ENCODE measurements at places on chromosomes 2 and 18. TPM values are rescaled to one million over a fixed set of nuclear protein-coding genes. Genes with fewer than 3 reads are reported as not detected.

Gene CFAP65
- 0.82 TPM for total RNA-seq

Gene PROC
- total RNA-seq, result not detected

Gene SLC23A3
- total RNA-seq, result under 0.01 TPM

Gene REG3A
- not detected for total RNA-seq

Gene IL1RN
- not detected for total RNA-seq

Gene QPCT
- total RNA-seq, result 22.0 TPM

Gene FAM136A
- 31.4 TPM for total RNA-seq

Gene COL4A4
- total RNA-seq, result 0.41 TPM

Gene SERPINB10
- total RNA-seq, result 0.41 TPM

Gene STAMBP
- total RNA-seq, result 14.3 TPM

Gene DPP4
- total RNA-seq, result 8.6 TPM

Gene ACKR3
- total RNA-seq, result 20.0 TPM

Gene POTEE
- total RNA-seq, result not detected

Gene INO80C
- 7.3 TPM for total RNA-seq

DNA sequence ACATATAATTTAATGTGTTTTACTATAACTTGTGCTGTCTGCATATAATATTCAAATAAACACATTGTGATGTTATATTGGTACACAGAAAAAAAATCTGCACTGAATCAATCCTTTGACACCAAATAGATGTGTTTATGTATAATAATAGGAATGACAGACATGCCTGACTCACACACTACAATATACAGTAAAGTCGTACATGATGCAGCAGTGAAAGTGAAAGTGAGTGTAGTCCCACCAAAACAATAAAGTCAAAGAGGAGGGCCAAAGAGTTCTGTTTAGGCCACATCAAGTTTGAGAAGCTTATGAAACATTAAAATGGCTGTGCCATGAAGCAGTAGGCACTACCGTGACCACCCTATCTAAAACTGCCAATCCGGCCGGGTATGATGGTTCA, 8.2 kb upstream of the RBM44 start:
- no peak for DNase-seq

DNA sequence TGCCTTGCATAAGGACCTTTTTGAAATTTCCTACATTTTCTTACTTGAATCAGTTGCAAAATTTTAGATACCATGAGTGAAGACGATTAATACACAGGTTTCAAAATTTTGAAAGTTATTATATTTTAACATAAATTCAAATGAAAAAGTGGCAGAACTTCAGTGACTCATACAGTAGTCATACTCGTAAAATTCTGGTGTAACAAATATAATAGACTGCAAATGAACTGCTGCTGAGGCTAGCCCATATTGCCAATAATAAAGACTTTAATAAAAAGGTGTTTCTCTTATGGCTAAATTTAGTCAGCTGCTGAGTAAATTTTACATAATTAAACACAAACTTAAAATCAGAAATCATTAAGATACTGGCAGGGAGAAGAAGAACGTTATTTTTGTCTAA, 36.9 kb downstream of the MSH6 start:
- DNase-seq, result no peak

- DNase-seq, result no peak
Observed at GRCh38 chr2:1407950-1408675, 5.2 kb upstream of the TPO start.

DNA sequence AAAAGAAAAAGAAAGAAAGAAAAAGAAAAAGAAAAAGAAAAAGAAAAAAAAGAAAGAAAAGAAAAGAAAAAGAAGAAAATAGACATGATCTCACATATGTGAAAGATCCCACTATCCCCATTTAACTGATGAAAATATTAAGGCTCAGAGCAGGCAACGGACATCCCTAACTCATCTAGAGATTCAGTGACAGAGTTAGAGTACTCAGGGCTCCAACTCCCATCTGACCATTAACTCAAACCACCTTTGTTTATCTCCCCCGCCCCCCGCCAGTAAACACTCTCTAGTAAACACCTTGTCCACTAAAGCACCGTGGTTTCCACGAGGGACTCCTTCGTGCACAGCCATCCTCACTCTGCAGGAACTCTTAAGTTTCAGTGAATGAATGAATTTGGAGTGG, 142.9 kb downstream of the TGIF1 start:
- no peak for DNase-seq

DNA sequence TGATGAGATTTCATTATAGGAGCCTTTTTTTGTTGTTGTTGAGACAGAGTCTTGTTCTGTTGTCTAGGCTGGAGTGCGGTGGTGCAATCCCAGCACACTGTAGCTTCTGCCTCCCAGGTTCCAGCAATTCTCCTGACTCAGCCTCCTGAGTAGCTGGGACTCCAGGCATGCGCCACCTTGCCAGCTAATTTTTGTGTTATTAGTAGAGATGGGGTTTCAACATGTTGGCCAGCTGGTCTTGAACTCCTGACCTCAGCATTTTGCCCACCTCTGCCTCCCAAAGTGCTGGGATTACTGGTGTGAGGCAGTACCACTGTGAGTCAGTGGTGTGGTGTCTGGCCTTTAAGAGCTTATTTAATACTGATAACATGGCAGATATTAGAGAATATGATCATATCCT, 60.1 kb downstream of the MOB4 start:
- no peak for DNase-seq

DNA sequence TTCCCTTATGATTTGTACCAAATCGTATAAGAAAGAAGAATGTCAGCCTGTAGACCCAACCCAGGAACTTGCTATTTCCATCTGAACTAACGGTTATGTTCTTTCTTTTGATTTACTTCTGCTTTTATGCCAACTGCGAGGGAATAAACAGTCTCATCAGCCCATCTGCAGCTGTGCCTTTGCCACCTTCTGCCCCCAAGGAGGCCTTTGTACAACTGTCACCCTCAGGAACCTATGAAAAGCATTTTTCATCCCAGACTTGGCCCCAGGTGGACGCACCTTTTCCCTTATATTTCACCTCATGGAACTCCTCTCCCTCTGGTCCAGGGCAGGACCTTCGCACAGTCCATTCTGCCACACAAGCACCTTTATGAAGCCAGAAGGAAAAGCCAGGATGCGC, 109.8 kb downstream of the AOX1 start:
- no peak for DNase-seq

GRCh38 chr2:188931361-188931760, 42.8 kb upstream of the COL3A1 start:
- DNase-seq, result no peak

DNA sequence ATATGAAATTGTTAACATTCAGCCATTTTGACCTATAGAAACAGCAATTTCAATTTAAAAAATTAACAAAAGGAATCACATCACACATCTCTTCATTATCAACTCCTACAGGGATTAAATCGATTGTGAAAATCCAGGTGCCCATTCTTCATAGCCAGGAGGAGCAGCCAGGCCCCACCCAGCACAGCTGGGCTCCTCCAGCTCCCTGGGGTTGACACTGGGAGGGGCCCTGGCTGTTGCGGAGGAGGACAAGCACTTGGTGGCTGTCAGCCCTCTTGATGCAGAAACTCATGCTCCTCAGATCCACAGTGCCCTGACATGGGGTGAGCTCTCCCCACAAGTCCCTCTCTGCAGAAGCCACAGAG, 99.8 kb downstream of the FAM210A start:
- no peak for DNase-seq

DNA sequence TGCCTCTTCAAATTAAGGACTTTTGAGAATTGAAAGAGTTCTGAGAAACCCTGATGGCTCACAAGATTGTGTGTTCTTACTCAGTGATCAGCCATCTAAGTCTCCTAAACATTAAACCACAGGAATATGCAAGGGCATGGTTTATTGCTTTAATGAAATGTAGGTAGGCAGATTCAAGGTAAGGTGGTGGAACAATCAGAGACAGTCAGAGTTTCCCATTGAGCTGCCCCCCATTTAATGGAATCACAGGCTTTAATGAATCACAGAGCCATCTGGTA, 107.8 kb upstream of the LRATD1 start:
- DNase-seq, result no peak

- no peak for DNase-seq
Observed at GRCh38 chr2:83594241-83595120, 864.6 kb downstream of the SUCLG1 start.

DNA sequence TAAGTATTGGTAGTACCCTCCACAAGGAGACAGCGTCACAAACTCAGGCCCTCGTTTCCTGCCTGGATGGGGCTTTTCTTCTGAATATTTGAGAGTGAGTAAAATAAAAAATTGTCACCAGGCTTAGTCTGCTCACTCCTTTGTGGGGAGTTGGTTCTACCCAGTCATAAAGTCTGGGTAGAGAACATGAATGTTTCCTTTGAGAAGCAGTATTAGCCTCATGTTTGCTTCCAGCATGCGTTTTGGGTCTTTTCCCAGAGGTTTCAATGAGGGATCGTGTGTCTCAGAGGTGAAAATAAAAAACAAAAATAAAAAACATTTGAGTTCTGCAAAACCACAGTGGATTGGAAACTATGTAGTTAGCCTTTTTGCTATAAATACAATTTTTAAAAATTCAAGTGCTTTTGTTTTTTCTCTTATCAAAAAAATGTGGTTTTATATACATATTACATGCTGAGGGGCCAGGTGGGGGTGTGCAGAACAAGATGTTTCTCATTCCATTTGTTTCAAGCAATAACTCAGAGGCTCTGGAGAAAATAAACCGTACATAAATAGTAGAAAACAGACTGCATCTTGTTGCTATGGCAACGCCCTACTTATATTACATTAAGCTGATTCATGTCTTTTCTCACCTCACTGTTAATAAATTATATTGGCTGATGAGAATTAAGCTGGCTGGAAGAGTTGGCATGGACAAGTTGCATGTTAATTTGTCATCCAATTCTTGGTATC, 225.4 kb upstream of the FBXO11 start:
- DNase-seq, result no peak

GRCh38 chr2:217856871-217857270, 145.9 kb downstream of the TNS1 start:
- no peak for DNase-seq

DNA sequence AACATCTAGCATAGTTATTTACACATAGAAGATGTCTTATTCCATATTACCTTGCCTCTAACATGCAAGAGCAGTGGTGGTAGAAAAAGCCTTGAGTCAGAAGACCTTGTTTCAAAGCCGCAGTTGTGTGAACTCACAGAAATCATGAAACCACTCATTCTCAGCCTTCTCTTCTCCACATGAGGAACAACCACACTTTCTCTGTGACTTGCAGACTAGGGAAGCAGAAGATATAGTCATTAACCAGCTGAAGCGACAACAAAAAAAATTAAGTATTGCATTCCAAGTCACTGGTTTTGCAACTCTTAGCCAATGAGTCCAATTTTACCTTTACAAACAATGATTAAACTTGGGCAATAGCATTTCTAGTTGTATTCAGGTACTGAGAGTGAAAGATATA, 19.0 kb downstream of the TWSG1 start:
- no peak for DNase-seq

- no peak for DNase-seq
Observed at GRCh38 chr2:100964222-100964621, 37.9 kb upstream of the RPL31 start.

DNA sequence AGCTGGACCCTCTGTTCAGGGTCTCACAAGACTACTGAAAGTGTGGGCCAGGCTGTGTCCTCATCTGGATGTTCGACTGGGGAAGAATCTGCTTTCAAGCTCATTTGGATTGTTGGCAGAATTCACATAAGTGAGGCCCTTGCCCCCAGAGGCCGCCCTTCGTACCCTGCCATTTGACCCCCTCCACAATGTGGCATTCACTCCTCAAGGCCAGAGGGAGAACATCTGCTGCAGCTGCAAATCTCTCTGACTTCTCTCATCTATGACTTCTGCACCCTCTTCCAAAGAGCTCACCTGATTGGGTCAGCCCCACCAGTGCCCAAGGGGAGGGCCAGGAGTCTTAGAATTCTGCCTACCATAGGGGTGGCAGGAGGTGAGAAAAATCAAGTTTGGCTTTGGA, 3.9 kb upstream of the CNDP2 start:
- no peak for DNase-seq

- DNase-seq, result no peak
Observed at GRCh38 chr2:235660484-235661082, 166.7 kb downstream of the AGAP1 start.

GRCh38 chr2:51107841-51108240, 75.9 kb upstream of the NRXN1 start:
- no peak for DNase-seq

DNA sequence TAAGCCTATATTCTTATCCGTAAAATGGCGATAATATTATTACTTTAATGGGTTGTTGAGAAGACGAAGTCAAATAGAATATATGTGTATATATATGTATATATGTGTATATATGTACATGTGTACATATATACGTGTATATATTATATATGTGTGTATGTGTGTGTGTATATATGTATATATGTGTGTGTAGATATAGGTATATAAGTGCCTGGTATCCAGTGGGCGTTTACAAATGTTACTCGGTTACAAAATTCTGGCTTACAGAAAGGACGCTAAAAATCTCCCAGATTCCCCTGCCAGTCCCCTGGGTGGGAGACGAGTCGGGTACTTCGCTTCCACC, 295 bp upstream of the MTX2 start:
- DNase-seq, result no peak

GRCh38 chr2:235170536-235171521, 219.0 kb downstream of the SH3BP4 start:
- DNase-seq, result no peak

GRCh38 chr2:126824663-126825062, 74.0 kb upstream of the TEX51 start:
- no peak for DNase-seq

DNA sequence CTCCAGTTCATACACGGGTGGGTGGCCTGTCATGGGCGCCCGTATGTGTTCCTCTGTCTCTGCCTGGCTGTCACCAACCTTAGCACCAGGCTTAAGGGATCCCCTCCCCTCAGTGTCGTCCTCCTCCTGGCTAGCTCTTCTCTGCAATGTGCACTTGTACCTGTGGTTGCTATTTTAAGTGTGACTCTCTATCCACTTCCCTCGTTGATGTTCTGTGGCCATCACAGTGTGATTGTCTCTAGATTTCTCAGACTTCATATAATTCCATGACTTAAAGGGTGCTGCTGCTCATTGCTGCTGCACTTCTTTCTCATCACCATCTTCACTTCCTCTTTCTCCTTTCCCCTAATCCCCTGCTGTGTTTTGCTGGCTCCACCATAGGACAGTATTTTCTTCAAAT, 143.4 kb downstream of the EML6 start:
- no peak for DNase-seq

GRCh38 chr2:162538967-162539366, 195.0 kb downstream of the GCA start:
- DNase-seq, result no peak

DNA sequence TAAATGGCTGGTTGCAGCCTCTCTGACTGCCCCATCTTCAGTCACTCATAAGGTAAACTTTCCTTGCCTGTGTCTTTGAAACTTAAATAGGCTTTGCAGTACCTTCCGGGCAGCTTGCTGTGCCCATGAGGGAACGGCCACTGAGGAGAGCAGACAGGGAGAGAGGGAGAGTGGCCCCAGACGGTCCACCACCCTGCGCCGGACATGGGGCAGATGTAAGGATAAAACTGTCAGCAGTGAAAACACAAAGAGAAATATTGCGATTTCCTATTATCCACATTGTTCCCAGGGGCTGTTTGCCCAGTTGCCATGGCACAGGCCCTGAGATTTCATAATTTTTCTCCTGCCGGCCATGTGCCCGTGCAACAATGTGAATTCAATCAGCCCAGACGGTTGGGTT, 265.9 kb upstream of the SALL3 start:
- DNase-seq, result no peak
